Vagina (tissue), 2 donors: ENCODE measurements at places on chromosomes 4 and X.

- no peak for DNase-seq
Measured at GRCh38 chr4:153495480-153496193, 29.5 kb downstream of the TMEM131L start.

- no peak for DNase-seq
Measured at GRCh38 chrX:2931612-2932011, 2.5 kb upstream of the ARSD start.

DNA sequence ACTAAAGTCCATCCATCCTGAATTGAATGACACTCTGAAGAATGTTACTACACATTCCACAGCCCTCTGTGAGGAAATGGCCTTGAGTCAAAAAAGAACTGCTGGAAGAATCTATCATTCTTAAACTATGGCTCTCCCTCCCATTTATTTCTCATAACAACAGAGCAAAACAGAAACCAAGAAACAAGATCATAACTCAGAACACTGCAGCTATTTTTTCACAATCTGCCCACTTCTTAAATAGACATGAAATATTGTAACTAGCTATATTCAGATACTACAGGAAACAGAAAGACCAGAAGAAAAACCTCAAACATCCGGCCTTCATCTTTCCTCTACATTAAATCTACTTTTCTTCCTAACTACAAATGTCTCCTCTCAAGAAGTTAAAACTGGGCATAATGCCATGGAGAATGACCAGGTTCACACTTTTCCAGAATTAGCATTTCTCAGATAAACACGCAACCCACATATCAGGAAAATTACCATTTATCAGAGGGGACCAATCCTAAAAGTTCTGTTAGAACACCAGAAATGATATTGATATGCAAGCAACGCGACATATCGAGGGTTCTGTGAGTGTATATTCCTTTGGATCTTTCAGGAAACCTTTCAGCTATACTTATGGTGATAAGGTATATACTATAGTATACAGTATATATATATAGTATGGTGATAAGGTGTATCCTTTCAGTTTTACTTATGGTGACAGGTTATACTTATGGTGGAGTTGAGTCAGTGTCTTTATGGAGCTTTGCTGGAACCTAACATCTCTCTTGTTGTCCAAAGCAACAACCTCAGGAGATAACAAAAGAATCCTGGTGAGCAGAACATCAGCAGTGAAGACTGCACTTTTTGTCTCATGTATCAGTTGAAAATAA lies 60.4 kb upstream of the IRF2 start:
- DNase-seq, result no peak

DNA sequence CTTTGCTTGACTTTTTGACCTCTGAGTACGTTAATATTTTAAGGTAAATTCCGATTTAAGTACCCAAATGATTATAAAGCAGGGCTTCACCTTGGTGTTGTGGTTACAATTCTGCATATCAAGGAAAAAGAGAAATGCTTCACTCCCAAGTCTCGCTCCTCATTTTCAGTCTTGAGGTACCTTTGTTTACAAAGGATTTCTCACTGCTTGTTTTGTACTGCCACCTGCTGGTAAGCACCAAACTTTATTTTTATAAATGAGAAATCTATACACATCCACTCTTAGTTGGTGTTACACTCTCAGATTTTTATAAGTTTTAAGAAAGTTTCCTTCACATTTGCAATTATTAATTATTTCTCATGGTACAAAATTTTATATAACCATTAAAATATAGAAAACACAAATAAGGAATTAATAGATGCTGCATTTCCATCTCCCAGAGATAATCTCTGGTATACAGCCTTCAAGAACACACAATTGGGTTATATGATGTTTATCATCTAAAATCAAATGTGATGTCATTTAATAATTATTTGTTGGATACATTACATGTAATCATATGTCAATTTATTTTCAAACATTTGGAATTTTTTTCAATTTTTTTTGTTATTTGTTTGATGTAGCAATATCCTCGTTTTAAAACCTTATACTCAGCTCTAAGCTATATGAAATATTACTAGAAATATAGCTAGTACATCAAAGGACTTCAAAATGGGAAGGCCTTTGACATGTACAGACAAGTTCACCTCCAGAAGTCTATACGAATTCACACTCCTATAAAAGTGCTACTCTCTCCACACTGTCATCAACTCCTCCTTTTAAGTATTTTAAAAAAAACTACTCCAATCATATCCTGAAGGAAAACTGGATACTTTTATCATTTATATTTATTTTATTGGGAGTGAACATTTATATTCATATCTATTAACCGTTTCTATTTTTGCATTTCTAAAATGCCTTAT lies 179.9 kb downstream of the KCNIP4 start:
- no peak for DNase-seq

DNA sequence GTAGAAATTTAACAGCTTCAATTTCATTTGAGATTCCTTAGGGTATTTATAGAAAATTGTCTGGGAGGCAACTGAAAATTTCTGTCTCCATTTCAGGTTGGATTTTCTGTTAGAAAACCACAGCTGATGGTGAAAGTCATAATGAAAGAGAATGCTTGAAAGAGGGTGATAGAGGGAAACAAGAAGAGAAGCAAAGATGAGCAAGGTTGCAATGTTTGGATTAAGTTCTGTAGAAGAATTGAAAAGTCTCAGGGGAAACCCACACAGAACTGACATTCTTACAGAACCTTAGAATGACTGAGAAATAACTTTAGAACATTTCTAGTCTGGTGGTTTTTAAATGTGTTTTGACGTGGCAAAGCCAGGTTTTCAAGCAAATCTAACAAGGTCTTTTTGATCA lies 14.7 kb downstream of the GBA3 start:
- no peak for DNase-seq

DNA sequence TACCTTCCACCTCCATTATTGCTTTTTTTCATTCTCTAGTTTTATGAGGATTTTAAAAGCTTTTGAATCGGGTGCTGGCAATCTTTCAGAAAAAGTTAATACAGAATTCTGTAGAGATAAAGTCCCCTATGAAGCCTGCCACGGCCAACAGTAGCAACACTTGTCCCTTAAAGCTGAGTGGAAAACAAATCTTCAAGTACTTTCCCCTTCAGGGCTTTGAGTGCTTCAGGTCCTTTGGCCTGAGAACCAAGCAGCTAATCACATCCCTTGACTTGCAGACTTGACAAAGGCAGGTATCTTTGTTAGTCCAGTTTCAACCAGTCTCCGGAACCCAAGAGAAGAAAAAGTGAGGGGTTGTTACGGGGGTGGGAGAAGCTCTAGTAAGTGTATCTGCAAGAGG lies 144.4 kb downstream of the ATG4A start:
- no peak for DNase-seq

DNA sequence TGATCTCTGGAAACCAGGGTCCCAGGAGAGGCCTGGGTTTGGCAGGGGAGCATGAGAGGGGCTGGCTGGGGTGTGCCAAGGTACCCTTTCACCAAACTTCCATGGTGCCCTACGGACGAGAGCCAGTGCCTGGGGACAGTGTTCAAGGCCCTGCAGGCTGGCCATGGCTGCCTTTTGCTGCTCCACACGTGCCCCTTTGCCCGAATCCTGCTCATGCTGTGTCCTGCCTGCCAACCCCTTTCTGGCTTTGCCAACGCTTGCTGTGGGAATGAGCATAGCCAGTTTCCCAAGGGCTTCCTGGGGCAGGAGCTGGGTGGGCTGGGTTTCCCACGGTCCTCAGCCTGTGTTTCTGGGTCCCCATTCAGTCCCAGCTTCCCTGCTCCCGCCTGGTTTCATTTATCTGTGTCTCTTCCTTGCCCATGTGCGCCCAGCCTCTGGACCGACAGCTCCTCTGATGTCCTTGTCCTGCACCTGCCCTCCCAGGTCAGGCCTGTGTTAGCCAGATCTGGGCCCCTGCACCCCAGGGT lies 17.3 kb downstream of the CPZ start:
- DNase-seq, result no peak

DNA sequence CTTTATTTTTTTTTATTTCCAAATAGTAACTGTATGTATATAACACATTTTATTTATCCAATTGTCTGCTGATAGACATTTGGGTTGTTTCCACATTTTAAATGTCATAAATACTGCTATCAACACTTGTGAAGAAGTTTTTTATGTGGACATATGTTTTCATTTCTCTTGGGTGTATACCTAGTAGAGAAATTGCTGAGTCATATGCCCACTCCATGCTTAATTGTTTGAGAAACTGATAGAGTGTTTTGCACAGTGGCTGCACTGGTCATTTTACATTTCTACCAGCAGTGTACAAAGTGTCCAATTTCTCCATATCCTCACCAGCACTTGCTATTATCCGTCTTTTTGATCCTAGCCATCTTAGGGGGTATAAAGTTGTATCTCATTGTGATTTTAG lies 567.8 kb downstream of the GBA3 start:
- no peak for DNase-seq

DNA sequence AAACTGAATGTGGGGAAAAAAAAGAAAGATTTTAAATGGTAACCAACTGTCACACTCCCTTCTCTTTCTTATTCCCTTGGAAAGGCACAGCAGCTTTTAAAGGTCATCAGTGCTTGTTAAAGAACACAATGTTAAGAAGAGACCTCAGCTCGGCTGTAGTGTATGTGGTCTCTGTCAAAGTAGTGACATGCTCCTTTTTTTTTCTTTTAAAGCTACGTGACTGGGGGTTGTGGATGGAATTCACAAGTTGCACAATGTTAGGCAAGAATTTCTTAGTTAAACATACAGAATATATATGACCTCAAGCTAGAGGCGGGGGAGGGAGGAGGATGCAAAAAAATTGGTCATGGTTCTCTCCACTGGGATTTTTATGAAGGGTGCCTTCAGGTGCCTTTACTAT lies 45.6 kb downstream of the OCRL start:
- no peak for DNase-seq

DNA sequence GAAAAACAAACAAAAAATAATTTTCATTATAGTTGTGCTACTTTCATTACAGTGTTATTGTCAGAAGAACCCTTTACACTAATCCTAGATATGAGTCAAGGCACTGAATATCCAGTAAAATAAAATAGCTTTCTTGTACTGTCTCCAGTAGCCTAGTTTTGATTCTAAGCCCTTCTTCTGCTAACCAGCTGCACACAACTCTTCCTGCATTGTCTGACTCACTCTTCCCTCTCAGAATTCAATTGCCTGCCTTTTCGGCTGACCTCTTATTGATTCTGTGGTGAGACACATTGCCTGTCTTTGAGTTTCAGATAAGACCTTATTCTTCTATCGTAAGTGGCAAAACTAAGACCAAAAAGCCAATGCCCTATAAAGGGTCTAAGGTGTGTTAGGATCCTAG lies 26.7 kb upstream of the PCDH18 start:
- DNase-seq, result no peak

DNA sequence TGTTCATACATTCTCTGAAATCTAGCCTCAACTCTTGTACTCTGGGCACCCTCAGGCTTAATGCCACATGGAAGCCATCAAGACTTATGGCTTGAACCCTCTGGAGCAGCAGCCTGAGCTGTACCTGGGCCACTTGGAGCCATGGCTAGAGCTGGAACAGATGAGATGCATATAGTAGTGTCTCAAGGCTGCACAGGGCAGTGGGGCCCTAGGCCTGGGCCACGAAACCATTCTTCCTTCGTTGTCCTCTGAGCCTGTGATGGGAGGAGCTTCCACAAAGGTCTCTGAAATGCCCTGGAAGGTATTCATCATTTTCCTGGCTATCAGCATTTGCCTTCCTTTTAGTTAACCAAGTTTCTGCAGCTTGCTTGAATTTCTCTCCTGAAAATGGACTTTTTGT lies 1427.2 kb upstream of the PCDH10 start:
- no peak for DNase-seq

DNA sequence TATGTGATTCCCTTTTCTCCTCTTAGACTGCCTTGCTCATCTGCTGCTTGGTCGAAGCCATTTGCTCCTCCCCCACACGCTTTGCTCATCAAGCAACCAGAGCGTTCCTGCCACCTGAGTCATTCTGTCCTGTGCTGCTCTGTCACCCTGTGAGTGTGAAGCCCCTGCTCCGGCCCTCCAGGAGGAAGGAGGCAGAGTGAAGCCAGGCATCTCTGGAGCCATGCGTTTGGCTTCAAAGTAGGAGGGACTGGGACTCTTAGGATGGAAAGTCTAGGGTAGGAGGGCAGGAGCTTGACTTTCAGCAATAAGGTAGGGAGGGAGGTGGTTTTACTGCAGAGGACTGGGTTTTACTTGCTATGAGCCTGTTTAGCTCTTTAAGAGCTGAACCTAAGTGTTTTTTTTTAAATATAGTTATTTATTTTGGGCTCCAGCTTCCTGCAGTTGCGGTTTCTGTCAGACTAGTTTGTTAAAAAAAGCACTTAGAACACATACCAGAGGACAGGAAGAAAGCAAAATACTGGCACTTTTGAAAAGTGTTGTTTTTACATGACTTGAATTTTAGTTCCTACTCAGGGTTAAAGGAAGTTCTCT lies 63.6 kb downstream of the SPINK2 start:
- DNase-seq, result no peak

- DNase-seq, result no peak
Measured at GRCh38 chrX:155888139-155888538, 7.0 kb downstream of the VAMP7 start.

- DNase-seq, result no peak
Measured at GRCh38 chr4:76430519-76431388, 4.3 kb upstream of the SHROOM3 start.

DNA sequence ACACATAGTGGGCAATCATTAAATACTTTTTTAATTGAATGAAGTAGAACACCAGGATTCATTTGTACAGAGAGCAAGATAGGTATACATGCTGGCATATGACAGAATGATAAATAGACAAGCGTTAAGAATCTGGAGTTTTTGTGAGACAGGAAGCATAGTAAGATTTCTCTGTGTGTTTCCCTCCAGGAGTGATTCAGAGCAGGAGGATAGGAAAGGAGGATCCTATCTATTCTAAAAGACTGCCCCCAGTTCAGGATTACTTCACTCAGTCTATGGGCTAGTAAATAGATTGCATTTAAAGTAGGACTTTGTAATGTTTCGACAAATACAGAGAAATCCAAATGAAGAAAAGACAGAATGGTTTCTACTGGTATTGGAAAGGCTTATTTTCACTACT lies 423.7 kb downstream of the PDGFC start:
- no peak for DNase-seq

DNA sequence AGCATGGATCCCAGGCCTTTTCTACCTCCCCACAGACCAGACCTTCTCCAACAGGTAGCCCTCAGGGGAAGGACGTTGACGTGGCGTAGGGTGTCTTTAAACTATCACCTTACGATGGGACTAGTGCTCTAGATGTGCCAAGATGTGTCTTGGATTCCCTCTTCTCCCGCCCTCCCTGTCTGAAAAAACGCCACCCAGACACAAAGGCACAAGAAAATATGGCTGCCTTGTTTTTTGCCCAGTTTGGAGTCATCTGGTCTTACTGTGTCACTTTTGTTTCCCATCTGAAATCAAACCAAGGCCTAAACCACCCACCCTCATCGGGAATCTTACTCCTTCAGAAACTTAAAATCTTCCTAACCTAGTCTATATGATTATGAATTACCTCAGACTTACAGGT lies 235.4 kb downstream of the OR13H1 start:
- DNase-seq, result no peak

DNA sequence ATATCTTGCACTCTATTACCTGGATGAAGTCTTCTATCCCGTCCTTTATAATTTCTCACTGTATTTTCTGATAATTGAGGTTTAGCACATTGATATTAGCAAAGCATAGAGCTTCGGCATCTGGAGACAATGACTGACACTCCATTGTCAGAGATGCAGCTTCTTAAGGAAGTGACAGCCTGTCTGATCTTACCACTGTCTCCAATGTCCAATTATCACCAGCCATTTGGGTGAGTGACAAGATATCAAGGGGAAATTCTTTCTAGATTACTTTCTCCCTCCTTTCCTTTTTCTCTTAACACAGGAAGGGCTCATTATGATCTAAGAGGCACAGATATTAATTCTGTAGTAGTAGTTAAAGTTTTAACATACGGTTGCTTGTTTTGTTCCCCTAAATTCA lies 86.4 kb downstream of the LDB2 start:
- no peak for DNase-seq
